ENCODE measurements at places on chromosomes 12 and 14. TPM values are rescaled to one million over a fixed set of nuclear protein-coding genes. Genes with fewer than 3 reads are reported as not detected.

The MLH3 gene
- total RNA-seq: 45.9 TPM

The C14orf132 gene
- total RNA-seq: 91.6 TPM

The TMEM229B gene
- 16.0 TPM for total RNA-seq

The SYCP3 gene
- 1.3 TPM for total RNA-seq

The OTUB2 gene
- total RNA-seq: 6.3 TPM
